Stimulated activated CD4-positive, alpha-beta T cell treated with anti-CD3 and anti-CD28 coated beads, Interleukin-1b, Interleukin-23, amount 100 ng/mL, for 4 hours (primary cell): ENCODE measurements at places on chromosomes 5 and 9.

DNA sequence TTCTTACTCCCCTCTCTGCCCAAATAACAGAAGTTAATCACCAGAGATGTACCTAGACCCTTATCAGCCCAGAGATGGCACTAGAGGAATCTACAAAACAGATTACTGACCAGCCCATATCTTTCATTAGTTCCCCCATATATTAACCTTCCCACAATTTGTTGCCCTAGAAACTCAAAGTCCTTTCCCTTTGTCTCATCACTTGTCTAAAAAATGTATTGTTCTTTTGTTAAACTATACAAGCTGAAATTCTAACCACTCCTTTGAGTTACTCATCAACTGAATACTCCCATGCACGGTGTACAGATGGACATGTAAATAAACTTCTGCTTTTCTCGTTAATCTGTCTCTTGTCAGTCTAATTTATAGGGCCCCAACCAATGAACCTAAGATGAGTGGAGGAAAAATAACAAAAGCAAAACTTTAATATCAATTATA is 130.9 kb downstream of the CCDC192 start:
- no peak for DNase-seq

GRCh38 chr5:154276261-154276972 is 85.9 kb downstream of the GALNT10 start:
- no peak for DNase-seq

DNA sequence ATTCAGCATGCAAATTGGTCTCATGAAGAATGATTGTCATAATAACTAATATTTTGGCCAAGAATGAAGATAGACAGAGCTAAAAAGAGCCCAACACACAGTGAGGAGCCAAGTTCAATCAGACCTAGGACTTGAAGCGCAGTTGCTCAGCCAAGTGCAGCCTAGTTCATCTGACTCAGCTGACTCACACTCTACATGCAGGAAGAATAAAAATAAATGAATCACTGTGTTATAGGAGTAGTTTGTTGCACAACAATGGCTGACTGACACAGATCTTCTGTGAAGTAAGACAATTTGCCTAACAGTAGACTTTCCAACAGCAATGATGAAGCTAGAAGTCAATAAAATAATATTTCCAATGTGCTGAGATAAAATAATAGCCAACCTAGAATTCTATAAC is 261.5 kb downstream of the CEMIP2 start:
- DNase-seq = no peak

GRCh38 chr5:68257210-68257609 is 41.7 kb downstream of the PIK3R1 start:
- DNase-seq = no peak

DNA sequence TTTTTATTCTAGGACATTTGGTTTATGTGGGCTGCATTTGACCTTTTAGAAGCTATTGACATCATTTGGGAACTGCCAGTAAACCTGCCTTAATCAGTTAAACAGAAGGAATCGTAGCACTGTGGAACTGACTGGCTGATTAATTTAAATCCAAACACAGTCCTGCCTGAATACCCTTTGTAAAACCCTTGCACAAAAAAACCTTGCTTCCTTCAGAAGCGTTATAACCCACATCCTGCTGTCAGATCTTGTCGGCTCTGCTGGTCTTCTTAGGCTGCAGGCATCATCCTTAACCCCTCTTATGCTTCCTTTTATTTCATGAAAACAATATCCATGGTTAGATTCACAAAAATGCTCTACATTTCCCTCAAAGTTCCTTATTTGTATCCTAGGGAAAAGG is 46.3 kb downstream of the PAM start:
- DNase-seq = no peak

DNA sequence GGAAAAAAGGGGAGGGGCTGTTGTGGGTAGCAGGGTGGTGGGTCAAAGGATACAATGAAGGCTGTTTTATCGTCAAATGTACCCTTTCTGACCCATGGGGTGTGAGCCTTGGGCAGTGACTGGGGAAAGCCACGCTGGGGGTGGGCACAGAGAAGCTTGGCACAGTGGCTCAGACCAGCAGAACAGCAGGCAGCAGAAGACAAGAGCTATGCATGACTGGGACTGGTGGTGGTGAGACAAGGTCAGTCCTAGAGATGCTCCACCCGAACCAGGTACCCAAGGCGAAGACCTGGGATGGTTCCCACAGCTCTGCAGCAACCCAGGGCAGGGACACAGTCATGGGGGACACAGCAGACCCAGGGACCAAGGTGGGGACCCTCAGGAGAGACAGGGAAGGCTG is 38.3 kb downstream of the BICD2 start:
- DNase-seq = no peak
